CD4-positive, alpha-beta T cell (primary cell): ENCODE measurements at places on chromosomes 6 and 20.

- DNase-seq: no peak
Measured at GRCh38 chr6:90343576-90343975, 46.9 kb upstream of the BACH2 start.

DNA sequence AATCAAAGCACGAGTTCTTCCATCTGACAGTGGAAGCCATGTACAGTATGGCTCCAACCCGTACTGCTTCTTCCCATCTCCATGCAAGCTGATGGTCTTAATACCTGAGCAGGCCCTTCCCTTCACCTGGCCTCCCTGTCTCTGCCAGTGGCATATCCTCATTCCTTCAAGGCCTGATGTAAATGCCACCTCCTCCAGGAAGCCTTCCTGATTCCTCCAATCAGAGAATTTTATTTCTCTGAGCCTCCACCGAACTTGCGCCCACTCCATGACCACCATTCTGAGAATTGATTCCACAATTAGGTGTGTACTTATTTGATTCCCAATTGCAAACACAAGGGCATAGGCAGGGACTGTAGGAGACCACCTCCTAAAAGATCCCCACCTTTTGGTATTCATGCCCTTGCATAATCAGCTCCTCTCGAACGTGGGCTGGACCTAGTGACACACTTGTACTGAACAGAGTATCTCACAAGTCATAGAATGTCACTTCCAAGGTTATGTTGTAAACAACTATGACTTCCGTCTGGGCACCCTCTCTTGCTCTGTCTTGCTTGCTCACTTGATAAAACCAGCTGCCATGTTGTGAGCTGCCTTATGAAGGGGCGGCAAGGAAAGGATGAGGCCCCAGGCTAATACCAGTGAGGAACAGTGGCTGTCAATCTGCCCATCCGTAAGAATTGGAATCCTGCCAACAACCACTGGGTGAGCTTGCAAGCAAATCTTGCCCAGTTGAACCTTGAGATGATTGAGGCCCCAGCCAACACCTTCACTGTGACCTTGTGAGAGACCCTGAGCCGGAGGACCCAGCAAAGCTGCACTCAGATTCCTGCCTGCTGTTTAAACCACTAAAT, 38.8 kb downstream of the CPNE5 start:
- no peak for DNase-seq

- no peak for DNase-seq
Measured at GRCh38 chr6:75102301-75102700, 103.6 kb downstream of the COL12A1 start.

DNA sequence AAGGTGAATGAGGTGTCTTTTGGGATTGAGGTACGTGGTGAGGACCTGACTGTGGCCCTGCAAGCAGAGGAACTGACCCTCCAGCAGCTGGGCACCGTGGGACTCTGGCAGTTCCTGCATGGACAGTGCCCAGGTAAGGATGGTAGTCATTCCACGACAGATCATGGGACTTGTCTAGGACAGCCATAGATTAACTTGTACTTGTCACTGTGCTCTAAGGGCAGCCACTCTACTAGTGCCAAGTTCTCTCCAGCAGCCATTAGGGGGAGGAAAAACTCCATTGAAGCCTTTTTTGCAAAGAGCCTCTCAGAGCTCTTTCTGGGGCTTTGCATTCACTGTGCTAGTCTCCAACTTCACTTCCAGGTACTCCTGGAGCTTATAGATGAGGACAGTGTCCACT, 20.4 kb downstream of the TAF11 start:
- no peak for DNase-seq

- DNase-seq: no peak
Measured at GRCh38 chr20:60867589-60867988, 384.5 kb upstream of the CDH4 start.

DNA sequence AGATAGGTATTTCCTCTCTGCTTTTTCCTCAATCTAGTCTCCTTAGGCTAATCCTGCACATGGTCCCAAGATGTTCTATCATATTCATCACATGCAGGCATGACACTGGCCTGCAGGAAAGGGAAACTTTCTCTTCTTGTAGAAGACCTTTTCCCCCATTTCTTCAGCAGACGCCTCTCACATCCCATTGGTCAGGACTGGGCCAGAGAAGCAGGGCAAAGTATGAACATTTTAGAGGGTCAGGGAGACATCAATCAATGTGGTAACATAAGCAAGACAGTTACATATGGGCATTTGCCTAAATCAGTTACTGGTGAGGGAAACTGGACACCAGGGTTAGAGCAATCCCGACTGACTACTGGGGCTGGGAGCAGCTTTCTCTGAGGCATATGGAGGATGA, 90.1 kb downstream of the CRYBG1 start:
- DNase-seq: no peak

GRCh38 chr6:36556281-36556680, 9.0 kb upstream of the STK38 start:
- no peak for DNase-seq

GRCh38 chr6:8006208-8006607, 58.0 kb downstream of the BLOC1S5 start:
- no peak for DNase-seq

DNA sequence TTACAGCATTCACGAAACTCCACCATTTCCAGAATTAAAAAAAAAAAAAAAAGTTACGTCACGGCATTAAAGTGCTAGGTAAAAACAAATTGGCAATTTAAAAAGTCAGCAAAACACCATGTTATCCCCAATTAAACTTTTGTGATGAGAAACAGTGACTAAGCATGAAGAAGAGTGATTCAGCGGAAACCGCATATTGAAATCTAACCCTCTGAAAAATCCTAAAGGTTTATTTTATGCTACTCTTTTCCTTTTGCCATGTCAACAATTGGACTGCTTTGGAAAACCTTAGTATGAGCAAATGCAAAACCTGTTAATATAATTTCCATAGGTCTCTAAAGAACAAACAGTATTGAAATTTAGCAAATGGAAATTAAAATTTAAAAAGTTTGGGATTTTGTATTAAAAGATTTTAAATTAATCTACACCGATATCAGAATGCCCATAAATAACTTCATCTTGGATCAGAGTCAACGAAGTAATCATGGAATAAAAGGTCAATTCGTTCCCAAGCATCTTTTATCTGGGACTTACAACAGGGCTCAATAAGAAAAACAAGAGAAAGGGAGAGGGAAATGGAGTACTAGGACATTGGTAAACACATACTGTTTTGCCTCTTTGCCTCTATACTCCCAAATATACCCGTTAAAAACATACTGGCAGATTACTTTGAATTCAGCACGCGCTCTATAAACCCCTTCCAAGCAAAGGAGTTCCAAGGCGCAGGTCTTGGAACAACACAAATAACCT, 1.1 kb downstream of the FBXO30 start:
- DNase-seq: no peak

GRCh38 chr6:158027590-158028285, 46.1 kb downstream of the SYNJ2 start:
- DNase-seq: no peak

GRCh38 chr6:67792996-67793395, 842.1 kb upstream of the ADGRB3 start:
- no peak for DNase-seq

DNA sequence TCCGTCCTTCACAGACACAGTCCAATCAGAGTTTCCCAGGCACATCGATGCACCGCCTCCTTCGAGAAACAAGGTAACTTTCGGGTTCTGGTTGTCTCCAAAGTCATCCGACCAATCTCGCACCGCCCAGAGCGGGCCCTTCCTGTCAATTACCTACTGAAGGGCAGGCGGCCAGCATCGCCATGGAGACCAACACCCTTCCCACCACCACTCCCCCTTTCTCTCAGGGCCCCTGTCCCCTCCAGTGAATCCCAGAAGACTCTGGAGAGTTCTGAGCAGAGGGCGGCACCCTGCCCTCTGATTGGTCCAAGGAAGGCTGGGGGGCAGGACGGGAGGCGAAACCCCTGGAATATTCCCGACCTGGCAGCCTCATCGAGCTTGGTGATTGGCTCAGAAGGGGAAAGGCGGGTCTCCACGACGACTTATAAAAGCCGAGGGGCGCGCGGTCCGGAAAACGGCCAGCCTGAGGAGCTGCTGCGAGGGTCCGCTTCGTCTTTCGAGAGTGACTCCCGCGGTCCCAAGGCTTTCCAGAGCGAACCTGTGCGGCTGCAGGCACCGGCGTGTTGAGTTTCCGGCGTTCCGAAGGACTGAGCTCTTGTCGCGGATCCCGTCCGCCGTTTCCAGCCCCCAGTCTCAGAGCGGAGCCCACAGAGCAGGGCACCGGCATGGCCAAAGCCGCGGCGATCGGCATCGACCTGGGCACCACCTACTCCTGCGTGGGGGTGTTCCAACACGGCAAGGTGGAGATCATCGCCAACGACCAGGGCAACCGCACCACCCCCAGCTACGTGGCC, at the start of gene HSPA1B:
Gene HSPA1B, plus strand, starts transcription at position 453 of the 794 bp plus-strand sequence. Its CDS starts 213 bp downstream, at position 666.
- peak; percentile 84 for DNase-seq

DNA sequence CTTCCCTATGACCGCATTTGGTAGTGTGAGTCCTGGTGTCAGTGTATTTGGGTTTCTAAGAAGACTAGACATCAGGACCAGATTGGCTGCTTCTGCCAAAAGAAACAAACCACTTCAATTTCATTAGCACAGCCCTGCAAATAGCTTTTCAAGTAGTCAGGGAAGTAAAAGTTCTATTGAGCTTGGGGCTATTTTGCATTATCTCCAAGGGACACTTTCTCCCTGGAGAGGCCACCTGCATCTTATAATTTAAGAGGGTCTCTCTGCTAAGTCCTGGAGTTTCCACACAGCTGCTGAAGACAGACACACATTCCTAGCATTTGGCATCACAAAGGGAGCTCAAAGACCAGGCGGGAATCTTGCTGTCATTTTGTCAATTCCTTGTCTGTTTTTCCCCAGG, 141.2 kb downstream of the BMP2 start:
- no peak for DNase-seq

GRCh38 chr6:36720251-36721141, 22.9 kb downstream of the RAB44 start:
- DNase-seq: no peak

- no peak for DNase-seq
Measured at GRCh38 chr6:44704240-44705150, 317.0 kb downstream of the CDC5L start.

GRCh38 chr6:135521431-135521830, 23.9 kb upstream of the AHI1 start:
- no peak for DNase-seq

DNA sequence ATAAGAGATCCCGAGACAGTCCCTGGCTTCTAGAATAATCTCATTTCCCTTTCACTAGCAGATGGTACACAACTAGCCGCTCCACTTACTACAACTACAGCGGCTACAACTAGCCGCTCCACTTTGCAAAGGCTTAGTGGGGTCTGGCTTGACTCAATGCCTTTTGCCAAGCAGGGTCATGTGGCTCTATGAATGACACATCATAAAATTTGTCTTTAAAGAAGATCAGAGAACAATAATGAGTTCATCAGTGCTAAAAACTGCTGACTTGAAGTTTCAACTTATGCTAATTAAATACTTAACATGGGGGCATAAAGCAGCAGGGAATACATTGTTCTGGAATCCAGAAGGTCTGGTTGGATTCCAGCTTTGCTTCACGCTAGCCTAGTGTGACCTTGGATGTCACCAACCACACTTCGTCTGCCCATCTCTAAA, 2.0 kb upstream of the MICAL1 start:
- DNase-seq: no peak

GRCh38 chr6:6826095-6826901, 237.8 kb downstream of the LY86 start:
- no peak for DNase-seq

DNA sequence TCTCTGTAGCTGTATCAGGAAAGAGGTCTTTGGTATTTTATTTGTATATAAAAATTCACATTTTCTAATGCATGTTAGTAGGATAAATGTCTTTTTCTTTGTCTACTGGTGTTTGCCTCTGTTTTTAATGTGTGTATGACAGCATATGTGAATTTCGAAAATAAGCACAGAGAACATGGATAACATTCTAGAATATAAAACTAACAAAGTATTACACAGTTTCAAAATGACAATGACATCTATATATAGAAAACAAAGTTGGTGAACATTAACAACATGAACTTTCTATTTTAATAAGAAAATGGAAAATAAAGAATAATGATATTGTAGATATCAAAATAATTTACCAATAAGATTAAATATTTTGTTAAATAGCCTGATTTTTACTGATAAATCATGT, 608.0 kb downstream of the COL12A1 start:
- DNase-seq: no peak

GRCh38 chr20:24746351-24746685, 202.8 kb upstream of the CST7 start:
- DNase-seq: no peak

- no peak for DNase-seq
Measured at GRCh38 chr6:81863123-81863522, 110.6 kb upstream of the TENT5A start.

- no peak for DNase-seq
Measured at GRCh38 chr6:130895516-130895915, 68.3 kb downstream of the SMLR1 start.

DNA sequence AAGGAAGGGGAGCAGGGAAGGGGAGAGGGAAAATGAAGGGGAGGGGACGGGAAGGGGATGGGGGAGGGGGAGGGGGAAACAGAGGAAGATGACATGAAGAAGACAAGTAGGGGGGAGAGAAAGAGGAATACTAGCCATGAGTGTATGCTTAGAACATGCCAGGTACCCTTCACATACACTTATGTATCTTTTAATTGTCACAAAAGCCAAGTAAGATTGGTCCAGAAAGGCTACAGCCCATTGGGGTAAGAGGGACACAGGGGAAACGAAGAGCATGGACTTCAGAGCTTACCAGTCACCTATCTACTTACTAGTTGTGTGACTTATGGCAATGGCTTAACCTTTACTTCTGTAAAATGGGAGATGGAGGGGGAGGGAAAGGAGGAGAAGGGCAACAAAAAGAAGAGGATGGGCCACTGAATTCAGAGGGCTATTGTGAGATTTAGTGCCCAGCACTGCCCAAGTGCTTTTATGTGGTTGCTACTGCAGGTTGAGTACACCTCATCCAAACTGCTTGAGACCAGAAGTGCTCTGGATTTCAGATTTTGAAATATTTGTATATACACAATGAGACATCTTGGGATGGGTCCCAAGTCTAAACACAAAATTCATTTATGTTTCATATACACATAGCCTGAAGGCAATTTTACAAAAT, 90.3 kb downstream of the ARHGAP18 start:
- DNase-seq: no peak

DNA sequence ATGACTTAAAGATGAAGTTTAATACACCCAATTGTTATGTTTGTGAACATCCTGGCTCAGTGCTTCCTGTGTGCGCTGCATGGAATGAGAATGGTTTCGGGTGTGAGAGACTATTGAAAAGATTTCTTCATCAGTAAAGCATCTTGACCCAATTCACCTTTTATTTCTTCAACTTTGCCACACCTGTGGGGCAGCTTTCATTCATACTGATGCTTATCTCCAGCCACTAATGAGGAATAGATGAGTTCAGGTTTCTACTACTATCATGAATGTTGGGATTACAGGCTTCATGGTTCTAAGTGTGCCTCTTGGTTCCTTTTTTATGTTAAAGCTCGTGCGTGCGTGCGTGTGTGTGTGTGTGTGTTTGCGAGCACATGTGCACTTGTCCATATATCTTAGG, 373.7 kb upstream of the SOX4 start:
- DNase-seq: no peak
